ENCODE measurements at places on chromosomes 6 and 20. TPM values are rescaled to one million over a fixed set of nuclear protein-coding genes. Genes with fewer than 3 reads are reported as not detected.

DNA sequence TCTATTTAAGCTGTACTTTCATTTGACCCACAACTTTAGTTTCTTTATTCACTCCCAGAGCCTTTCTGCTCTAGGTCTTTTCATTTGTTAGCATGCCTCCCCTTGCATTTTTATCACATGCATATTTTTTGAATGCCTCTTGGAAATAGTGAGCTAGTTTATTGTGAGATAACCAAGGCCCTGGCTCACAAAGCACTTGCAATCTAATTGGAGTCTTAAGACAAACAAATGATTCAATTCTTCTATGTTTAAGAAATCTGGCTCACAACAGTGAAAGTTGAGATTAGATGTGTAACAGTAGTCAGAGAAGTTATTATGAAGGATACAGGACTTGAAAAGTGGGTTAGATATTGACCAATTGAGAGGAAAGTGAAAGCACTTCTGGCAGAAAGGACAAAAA lies 173.4 kb downstream of the MOXD1 start:
- peak; percentile 77 for DNase-seq

DNA sequence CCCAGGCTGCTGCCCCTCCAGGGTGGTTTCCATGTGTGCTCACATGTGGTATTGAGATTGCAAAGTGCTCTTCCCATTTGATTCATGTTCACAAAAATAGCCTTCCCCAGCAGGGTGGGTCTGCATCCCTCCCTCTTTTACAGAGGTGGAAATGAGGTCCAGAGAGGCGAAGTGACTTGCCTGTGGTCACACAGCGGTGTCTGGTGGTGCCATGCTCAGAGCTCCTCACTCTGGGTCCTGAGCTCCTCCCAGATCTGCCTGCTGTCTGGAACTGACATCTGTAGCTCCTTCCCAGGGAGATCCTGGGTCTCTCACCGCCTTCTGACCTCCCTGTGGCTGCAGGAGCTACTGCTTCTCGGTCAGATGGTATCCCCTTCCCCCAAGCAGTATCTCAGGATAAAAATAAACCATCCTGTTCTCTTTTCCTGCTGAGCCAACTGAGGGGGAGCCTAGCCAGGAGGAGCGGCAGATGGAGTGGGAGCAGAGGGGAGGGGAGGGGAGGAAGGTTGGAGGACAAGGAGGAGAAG lies 11.9 kb downstream of the CD40 start:
- no peak for DNase-seq

DNA sequence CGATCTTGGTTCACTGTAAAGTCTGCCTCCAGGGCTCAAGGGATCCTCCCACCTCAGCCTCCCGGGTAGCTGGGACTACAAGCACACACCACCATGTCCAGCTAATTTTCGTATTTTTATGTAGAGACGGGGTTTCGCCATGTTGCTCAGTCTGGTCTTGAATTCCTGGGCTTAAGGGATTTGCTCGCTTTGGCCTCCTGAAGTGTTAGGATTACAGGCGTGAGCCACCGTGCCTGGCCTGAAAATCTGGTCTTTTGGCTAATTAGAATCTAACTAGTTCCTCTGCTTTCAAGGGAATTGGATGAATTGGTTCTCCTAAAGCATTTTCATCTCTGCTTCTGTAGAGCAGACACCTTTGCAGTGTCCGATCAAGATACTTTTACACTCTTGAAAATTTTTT lies 51.3 kb downstream of the NCOA3 start:
- DNase-seq = no peak

GRCh38 chr6:3561725-3562124 lies 104.9 kb upstream of the SLC22A23 start:
- no peak for DNase-seq

DNA sequence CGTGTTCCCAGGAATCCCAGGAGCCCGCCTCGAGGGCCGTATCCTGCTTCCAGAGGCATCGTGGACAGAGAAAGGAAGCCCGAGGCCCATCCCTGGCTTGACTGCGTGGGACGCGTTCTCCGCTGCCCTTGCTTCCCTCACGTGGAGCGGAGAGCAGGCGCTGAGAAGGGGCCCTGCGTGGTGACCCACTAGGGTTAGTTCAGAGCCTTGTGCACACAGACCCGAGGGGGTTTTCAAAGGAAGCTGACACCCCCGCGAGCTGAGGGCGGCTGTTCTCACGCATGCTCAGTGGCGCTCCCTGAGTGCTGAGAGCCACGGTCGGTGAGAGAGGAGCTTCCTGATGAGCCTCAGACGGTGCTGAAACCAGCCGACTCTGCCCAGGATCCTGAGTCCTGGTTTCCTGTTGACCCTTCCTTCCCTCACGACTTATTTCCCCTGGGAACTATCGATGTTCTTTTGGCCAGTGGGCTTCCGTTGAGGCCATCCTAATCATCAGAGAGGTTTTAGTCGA lies 28.9 kb upstream of the CCR6 start:
- DNase-seq = no peak

DNA sequence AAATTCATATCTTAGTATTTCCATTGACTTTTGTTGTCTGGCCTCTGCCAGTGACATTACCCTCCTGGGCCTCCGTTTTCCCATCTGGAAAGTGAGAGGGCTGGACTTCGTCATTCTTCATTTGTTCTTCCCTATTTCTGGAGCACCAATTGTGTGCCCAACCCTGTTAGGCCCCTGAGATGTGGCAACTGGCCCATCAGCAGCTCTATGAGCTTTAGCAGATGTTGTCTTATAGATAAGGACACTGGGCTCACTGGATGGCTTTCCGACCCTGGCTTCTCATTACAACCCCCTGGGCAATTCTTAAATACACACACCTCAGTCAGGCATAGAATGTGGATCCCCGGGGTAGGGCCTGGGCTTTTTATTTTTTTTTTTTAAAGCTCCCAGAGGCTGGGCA lies 14.7 kb downstream of the PABPC1L start:
- DNase-seq = no peak

DNA sequence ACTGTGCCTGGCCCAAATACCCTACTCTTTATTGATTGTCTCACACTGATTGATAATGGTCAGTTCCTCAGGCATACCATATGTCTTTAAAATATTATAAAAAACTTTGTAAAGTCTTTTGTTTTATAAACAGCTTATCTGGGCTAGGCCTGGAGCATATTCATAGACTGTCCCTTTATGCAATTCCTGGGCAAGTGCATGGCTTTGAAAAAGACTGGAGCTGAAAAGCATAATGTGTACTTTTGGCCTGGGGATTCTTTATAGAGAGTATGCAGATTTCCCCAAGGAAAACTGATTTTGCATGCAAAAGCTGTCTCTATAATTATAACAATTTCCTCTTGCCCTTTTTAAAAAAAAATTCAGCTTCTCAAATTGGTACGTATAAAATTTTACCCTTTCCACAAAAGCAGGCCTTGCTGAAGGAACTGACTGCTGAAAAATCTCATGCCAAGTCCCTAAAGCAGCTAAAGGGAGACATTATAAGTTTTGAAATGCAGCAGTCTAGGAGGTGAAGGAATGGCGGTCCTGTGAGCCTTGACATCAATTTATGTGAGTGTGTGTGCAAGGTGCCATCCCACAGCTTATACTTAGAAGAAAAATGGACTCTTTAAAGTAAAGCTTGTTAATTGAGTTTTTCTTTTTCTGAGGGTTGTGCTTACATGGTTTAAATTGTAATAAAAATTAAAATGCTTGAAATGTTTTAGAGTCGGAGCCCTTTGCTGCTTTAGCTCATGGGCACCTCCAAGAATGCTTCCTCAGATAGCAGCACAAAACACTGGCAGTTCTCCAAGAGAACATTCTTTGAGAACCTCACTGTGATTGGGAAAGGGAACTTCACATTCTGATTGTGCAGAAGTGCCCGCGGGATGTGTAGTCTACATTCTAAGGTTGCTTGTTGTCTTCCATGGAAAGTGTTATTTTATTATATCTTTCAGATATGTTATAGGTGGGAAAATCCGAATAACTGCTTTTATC lies 43.9 kb downstream of the PLCB4 start:
- DNase-seq = no peak

Gene FAM83C
- not detected for polyA plus RNA-seq

DNA sequence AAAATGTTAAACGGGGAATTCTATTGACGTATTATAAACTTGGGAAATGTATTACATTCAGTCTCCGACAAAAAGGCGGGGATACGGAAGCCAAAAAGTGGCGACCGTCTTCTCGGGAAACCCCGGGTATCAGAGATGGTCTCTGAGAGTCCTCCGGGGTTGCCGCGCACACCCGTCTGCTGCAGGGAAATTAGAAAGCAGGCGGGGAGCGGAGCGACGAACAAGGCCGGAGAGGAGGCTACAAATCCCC lies 1.5 kb downstream of the SALL4 start:
- no peak for DNase-seq
